BE2C (cell line): ENCODE measurements at places on chromosomes 11 and 22.

DNA sequence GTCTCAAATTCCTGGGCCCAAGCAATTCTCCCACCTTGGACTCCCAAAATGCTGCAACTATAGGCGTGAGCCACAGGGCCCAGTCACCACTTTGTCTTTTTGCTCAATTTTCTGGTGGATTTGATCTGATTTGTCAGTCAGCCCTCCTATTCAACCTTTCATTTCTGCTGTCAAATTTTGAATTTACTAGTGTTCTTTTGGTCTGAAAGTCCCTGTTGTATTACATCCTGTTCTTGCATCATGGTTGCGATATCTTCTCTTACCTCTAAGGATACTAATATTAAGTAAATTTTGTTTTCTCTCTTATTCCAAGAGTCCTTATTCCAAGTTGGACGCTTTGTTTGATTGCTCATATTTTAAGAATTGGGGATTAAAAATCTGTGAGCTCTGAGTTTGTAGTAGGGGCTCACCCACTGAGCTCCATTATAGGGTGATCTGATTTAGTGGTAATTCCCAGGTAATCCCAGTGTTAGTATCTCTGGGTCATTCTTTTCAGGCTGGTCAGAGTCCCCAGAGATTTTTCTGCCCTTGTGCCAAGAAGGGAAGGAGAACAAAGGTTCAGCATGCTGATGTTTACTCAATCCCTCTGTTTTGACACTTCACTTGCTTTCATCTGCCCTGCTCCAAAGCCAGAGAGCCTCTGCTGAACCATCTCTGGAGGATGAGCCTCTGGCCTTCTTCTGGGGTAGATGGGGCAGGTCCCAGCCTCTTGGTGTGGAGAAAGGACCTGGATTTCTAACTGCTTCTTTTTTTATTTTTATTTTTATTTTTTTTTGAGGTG is 10.0 kb downstream of the UPB1 start:
- no peak for DNase-seq

GRCh38 chr11:64239662-64240434 is 1.0 kb upstream of the FKBP2 start:
- no peak for DNase-seq

GRCh38 chr11:60891103-60891741 is 15.2 kb downstream of the PRPF19 start:
- peak; percentile 31 for DNase-seq

- no peak for DNase-seq
These were observed 44.1 kb upstream of the RAB1B start for GRCh38 chr11:66224226-66224855.

DNA sequence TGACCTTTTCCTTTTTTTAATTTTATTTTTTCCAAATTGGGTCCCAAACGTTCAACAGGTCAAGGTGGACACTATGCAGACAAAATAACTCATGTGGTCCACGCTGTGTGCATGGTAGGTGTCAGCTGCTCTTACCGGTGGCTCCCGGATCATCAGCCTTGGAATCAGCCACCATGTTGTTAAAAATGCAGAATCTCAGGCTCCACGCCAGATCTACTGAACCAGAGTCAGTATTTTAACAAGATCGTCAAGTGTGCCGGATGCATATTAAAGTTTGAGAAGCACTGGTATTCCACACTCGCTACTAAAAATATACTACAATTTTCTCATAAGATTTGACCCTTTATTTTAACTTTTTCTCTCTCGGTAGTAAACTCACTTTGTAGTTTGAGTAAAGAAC is 553 bp upstream of the LDLRAD3 start:
- DNase-seq: no peak

DNA sequence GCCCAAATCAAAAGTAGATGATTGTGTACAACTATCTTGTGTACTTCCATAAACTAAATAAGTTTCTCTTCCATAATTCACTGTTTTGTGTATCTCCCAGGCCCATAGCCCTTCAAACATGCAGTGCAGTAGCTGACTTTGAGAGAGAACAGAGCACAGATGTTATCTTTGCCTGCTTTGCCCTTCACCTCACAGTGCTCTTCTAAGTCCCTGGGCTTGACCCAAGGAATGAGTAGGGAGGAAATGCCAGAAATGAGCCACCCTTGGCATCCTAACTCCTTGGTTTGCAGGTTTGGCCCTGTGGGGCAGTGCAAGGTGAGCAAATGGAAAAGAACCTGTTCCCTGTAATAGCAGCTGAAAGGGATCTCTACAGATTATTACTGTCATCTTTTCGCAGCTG is 79.2 kb downstream of the STIM1 start:
- DNase-seq: no peak
